ENCODE measurements at places on chromosomes 4 and X. TPM values are rescaled to one million over a fixed set of nuclear protein-coding genes. Genes with fewer than 3 reads are reported as not detected.

GRCh38 chrX:133654811-133655210 lies 239.5 kb upstream of the GPC4 start:
- DNase-seq, result no peak

Gene PITX2
- total RNA-seq, result not detected

DNA sequence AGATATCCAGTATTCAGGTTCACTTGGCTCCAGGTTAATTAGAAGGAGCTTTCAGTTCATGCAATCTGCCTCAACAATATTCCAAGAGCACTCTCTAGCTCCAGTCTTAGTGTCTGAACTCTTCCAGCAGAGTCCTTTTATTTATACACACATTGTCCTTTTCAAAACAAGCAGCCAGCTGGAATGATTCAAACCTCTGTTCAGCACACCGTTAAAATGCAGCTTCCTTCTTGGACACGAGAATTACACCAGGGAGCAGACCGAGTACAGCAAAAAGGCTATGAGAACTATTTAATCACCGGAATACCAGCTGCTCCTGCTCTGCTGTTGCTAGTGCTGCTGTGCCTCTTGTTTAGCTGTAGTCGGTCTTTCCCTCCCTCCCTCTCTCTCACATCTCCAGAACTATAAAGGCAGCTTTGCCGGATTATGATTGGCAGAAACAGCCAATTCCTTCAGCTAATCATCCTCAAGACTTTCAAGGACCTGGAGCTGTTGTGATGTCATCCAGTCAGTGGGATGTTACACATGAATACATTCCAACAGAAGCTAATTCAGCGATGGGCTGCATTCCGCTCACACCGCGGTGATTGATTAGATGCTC lies at the start of gene NDST4:
TSS of gene NDST4 (minus strand) at position 115 of the 601 bp plus-strand sequence. CDS start 36,584 bp downstream, outside the sequence.
- no peak for DNase-seq

DNA sequence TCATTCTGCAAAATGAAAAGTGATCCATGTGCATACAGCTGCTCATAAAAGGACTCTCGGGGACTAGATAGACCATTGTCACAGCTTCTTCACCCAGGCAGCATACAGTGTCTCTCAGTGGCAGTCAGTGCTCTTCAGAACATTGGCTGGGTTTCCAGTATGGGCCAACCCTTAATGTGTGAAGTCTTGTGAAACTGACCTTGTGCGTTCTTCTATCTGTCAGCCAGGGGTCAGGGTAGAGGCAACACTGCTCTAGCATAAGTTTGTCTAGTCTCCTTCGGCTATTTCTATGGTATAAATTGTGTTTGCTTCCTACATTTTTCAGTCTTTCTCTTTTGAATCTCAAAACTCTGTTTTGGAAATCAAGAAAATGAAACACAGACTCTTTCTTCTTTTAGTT lies 37.0 kb upstream of the SMIM31 start:
- no peak for DNase-seq

DNA sequence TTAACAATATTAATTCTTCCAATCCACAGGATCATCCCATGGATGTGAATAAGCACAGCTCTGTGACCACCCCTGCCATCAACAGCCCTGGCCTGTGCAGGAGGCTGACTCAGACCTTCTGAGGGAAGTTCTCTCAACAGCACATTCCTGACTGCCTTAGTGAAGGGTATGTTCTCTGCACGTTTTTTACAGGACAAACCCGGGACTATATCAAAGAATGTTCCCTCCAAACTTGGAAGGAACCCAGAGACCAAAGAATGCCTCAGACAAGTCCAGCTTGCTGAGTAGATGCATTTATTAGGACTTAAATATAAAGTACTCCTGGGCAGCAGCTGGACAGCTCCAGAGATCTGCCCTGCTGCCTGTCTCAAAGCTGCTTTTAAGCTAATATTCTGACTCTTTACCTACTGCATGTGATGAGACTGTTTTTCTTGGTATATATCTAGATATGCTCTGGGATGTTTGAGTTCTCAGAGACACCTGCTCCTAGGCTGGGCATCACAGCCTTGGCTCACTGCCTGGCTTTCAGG lies 1127.8 kb upstream of the PRKX start:
- no peak for DNase-seq

DNA sequence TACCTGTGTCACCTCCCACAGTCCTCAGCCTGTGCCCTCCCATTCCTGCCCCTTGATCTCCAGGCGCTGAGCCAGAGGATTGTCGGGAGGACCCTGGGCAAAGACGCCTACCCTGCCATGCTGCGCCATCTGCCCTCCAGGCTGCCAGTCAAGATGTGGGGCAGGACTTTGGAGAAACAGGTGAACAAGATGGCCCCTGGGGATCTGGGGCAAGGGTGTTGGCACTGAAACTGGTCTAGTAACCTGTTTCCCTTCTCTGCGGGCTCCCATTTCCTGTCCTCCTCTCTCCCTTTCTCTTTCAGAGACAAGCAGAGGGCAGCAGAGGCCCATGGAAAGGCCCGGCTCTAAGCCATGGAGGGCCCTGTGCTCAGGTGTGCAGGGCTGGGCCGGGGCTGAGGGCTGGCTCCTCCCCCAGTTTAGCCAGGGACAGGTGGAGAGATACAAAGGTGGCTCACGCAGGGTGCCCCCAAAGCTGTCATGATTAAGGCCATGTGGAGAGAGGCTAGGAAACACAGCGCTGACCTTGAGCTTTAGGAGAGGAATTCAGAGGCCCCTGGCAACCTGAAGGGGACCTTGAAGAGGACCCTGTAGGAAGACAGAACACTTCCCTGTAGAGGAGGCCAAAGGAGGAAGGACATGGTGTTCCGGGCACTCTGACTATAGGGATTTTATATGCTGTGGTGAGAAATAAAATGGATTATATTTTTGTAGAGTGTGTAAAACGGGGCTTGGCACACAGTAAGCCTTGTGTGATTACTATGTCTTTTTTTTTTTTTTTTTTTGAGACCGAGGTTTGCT lies at the start of gene GLOD5:
TSS of gene GLOD5 (plus strand) at position 74 of the 798 bp plus-strand sequence. CDS start at position 118, 44 bp downstream.
- DNase-seq, result peak; percentile 4
